ENCODE measurements at places on chromosomes 12 and 14.

GRCh38 chr12:116933512-116934246 is 22.9 kb downstream of the FBXW8 start:
- DNase-seq: no peak

DNA sequence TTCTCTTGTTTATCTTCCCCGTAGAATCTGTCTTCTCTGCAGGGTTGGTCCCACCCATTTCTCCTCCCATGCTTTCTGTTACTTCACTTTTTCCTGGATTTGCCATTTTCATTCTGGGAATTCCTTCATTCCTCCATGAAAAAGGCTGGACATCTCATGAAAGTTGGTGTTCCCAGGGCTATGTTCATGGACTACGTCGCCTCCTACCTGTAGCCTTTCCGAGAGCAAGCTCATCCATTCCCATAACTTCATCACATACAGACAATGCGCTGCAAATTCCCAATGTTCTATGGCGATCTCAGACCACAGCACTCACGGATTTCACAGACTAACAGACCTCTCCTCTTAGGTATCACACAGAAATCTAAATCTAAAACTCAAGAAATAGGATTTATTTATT is 217.1 kb downstream of the EXOC5 start:
- no peak for DNase-seq

DNA sequence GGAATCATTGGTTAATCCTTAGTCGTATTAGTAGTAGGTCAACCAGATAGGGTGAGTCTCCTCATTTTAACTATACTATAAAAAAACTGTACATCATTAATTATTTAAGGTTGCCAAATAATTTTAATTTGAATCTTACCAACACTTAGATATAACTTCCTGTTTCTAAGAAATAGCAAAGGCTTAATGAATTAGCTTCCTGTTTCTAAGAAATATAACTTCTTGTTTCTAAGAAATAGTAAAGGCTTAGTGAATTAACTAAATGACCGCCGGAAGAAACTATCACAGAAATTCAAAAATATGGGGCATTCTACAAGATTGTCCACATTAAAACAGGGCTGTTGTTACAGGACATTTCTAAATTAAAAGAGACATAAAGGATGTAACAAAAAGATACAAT is 392.9 kb upstream of the FOXG1 start:
- no peak for DNase-seq

GRCh38 chr12:122356192-122356635 is 66.3 kb downstream of the CLIP1 start:
- peak; percentile 73 for DNase-seq

DNA sequence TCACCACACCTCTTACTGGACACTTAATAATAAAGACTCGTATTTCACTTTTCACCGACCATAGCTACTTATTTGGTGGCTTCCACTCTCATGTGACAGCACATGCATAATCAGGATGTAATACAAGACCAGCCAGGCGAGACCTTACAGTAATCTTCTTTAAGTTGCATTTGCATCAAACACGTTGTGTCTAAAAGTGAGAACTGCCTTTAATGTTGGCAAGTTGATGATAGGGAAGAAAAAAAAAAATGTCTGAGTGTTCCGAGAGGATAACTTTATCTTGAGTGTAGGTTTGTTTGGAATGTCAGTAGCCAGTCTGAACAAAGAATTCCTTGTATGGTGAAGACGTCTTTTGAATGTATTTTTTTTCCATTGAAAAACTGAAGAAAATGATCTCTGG is 440.4 kb downstream of the ADAMTS20 start:
- DNase-seq: no peak

DNA sequence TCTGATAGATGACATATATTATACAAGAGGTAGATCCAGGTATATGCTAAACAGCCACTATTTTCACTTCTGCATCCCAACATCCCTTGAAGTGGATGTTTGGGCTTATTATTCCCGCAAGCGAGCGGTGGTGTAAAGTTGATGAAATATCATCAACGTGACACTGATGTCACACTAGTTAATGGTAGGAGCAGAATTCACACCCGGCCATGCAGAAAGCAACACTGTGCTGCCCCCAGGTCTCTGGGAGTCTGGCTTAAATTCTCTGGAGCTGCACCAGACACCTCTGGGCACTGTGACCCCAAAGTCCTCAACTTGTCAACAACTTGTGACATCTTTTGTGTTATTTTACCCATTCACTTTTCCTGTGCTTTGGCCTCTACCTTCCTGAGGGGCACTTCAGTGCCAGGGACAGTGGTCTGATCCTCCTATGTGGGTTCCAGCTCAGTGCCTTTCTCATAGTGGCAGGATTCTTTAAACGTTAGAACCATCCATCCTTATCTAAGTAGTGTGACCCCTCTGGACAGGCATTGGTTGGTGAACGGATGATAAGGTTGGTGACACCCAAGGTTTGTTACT is 952 bp downstream of the DRAM1 start:
- no peak for DNase-seq

DNA sequence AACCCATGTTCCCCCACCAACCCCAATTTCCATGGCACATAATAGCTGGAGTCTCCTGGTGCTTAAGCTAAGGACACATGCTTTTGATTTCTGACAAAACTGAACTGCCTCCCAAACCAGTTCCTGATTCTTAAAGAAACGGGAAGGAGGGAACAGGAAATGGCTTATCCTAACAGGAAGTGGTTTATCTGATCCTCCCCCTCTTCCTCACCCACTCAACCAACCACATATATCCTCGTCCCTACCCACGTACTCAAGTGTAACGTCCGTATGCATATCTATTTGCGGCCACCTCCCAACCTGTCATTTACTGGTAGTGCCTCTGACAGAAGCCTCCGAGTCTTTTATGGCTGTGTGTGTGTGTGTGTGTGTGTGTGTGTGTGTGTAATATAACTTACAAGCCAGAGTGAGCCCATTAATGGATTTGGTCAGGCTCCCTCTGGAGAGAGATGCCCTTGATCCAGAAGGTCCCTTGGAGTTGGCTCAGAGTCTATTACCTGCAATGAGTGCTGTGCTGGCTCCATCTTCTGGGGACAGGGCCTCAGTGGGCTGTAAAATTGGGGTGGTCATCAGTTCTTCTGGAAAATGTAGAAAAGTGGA is 7.7 kb downstream of the DAZAP2 start:
- DNase-seq: peak; percentile 58

- DNase-seq: no peak
Measured at GRCh38 chr12:105256011-105256410, 20.0 kb upstream of the APPL2 start.

DNA sequence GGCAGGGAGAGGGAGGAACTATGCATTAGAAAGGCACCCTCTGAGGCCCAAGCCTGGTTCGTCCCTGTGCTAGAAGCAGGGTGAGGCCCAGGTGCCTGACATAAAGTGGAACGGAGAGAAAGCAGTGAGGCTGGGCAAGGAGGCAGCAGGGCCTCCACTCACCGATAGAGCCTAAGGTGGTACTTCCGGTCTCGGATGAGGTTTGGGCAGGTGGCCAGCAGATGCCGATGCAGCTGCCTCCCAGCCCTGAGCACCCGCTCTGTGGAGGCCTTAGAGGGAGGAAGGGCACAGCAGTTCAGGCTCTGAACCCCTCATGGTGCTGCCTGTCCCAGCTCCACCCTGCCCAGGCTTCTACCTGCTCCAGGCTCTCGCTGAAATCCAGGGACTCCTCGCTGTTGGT is 7.1 kb downstream of the RAPGEF3 start:
- DNase-seq: no peak

DNA sequence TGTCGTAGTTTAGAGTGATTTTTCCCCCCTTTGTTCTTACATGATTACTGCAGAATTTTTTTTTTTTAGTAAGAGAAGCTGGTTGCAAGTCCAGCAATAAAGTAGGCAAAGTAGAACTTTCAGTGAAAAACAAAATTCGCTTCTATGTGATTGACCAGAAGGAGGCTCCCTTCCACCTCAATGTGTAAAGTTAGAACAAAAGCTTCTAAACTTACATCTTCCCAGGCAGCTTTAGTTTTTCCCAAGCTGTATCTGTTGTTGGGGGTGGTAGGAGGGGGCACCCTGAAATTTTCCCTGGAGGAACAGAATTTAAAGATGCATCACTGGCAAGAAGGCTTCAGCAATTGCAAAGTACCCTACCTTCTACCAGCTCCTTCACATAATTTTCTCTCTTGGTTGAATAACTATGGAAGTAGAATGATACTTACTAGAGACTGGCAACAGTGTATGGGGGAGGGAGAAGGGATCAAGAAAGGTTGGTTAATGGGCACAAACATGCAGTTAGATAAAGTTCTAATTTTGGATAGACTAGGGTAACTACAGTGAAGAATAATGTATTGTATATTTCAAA is 87.3 kb upstream of the E2F7 start:
- DNase-seq: no peak

- DNase-seq: peak; percentile 2
Measured at GRCh38 chr14:105890474-105891220, 364.3 kb downstream of the TMEM121 start.

GRCh38 chr14:101898416-101898815 is 66.0 kb upstream of the DYNC1H1 start:
- no peak for DNase-seq

GRCh38 chr12:38886064-38886463 is 19.3 kb downstream of the CPNE8 start:
- DNase-seq: peak; percentile 55

DNA sequence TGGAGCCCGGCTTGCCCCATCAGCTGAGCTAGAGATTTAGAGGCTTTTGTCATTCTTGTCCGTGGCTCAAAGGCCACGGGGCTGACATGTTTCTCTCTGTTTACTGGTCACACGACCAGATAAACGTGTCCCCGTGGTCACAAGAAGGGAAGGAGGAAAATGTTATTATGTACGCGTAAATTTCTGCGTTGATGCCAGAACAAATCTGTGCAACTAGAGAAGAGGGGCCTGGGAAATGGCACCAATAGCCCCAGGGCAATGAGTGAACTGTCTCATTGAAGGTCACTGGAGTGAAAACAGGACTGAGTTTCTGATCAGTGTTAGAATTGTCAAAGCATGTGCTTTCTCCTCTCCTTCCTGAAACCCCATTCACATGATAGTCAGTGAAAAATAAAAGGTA is 25.3 kb downstream of the OAS2 start:
- DNase-seq: no peak
